ENCODE measurements at places on chromosomes 11 and 22. TPM values are rescaled to one million over a fixed set of nuclear protein-coding genes. Genes with fewer than 3 reads are reported as not detected.

Gene DMC1
- total RNA-seq: 6.1 TPM

Gene SCARF2
- 0.61 TPM for total RNA-seq

Gene JAM3
- total RNA-seq: 2.7 TPM

Gene PRR33
- not detected for total RNA-seq

Gene IFITM10
- 1.2 TPM for total RNA-seq

Gene CRYBB3
- total RNA-seq: 0.61 TPM

Gene ZP1
- total RNA-seq: not detected

Gene SLC16A8
- not detected for total RNA-seq

Gene MS4A7
- total RNA-seq: not detected

Gene MAJIN
- total RNA-seq: not detected

Gene TSPAN18
- total RNA-seq: 44.9 TPM

Gene MLC1
- 0.39 TPM for total RNA-seq

Gene FIBIN
- not detected for total RNA-seq

Gene PANX2
- total RNA-seq: 0.24 TPM

Gene PRDX5
- 101 TPM for total RNA-seq

Gene FAM111B
- total RNA-seq: 63.7 TPM

Gene SCGB1D1
- not detected for total RNA-seq

Gene E2F8
- 22.8 TPM for total RNA-seq

Gene ISX
- not detected for total RNA-seq

Gene MS4A4A
- total RNA-seq: not detected

Gene CABP4
- 4.2 TPM for total RNA-seq

Gene XKR3
- not detected for total RNA-seq

Gene TIMP3
- not detected for total RNA-seq

Gene DDX17
- 435 TPM for total RNA-seq

Gene C11orf21
- total RNA-seq: 20.4 TPM

Gene TSPAN32
- 23.1 TPM for total RNA-seq

Gene PARVA
- 0.41 TPM for total RNA-seq

Gene HTR3B
- not detected for total RNA-seq

Gene MB
- 0.80 TPM for total RNA-seq

Gene TP53AIP1
- total RNA-seq: not detected

Gene PRG3
- not detected for total RNA-seq

Gene KCNQ1
- total RNA-seq: 16.9 TPM

Gene MYEOV
- not detected for total RNA-seq

Gene PAX6
- total RNA-seq: not detected

Gene ABTB2
- 8.3 TPM for total RNA-seq

Gene RIMBP3B
- total RNA-seq: 0.22 TPM

Gene TPH1
- total RNA-seq: 0.56 TPM

Gene JHY
- 2.9 TPM for total RNA-seq

Gene MS4A6A
- not detected for total RNA-seq

Gene KCNJ5
- total RNA-seq: not detected

Gene PPME1
- 29.6 TPM for total RNA-seq

Gene OR52E6
- total RNA-seq: not detected

Gene GPR83
- total RNA-seq: 0.10 TPM

Gene SLC17A6
- total RNA-seq: not detected
